ENCODE measurements at places on chromosomes 1 and 21.
A peak's percentile ranks its signal among the peaks of the same experiment; 100 is the strongest.

DNA sequence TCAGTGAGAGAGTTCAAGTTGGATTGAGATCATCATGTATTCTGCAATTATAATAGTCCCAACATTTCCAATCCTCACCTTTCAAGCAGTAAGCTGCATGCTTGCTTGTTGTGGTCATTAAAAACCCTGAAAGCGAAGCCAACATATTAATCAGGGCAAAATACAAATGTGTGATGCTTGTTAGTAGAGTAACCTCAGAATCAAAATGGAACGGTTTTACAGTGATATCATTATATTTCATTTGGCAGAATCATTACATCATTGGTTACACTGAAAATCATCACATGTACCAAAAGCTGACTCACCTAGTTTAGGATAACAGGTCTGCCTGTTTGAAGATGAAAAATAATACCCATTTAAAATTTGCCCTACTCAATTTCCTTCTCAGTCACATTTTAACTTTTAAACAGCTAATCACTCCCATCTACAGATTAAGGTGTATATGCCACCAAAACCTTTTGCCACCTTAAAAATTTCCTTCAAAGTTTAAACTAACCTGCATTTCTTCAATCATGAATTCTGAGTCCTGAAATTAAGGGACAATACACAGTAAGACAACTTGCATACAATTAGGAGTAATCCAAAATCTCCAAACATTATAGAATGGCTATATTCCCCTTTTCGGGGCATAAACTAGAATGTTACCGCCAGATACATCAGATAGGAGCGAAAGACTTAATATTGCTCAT, 3.5 kb downstream of the GAS5 start:
- no peak for DNase-seq

- DNase-seq, result no peak
Measured at GRCh38 chr21:35349376-35350080, 300.4 kb upstream of the RUNX1 start.

DNA sequence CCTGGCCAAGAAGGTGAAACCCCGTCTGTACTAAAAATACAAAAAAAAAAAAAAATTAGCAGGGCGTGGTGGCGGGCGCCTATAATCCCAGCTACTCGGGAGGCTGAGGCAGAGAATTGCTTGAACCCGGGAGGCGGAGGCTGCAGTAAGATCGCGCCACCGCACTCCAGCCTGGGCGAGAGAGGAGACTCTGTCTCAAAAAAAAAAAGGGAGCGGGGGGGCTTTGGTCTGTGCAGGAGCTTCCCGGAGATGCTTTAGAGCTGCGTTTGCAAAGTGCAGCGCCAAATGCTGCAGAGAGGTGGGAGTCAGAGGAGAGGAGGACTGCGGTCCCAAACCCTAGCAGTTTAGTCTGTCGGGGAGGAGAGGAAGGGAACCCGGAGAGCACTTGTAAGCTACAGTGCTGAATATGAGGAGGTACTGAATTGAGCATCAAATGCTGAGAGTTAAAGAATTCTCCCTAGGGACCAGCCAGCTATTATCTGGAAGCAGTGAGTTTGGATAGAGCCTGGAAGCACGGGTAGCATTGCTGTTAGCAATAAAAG, 569 bp downstream of the FALEC start:
- DNase-seq, result peak; percentile 42

GRCh38 chr1:57222801-57223200, 201.1 kb downstream of the DAB1 start:
- DNase-seq, result no peak

DNA sequence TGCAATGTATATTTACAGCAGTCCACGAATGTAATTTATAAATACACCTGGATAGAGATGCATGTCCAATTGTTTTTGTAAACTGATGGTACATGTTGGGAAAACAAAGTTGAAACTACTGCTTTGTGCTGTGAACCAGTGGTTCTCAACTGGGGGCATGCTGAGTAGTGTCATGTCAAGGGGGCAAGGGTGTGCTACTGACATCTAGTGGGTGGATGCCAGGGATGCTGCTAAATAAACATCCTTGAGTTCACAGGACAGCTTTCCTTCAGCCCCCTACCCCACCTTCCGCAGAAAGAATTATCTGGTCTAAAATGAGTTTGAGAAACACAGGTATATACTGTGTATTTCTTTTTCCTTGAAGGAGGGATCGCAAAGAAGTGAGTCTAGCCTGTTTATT, 95.9 kb downstream of the RASAL2 start:
- DNase-seq, result no peak

DNA sequence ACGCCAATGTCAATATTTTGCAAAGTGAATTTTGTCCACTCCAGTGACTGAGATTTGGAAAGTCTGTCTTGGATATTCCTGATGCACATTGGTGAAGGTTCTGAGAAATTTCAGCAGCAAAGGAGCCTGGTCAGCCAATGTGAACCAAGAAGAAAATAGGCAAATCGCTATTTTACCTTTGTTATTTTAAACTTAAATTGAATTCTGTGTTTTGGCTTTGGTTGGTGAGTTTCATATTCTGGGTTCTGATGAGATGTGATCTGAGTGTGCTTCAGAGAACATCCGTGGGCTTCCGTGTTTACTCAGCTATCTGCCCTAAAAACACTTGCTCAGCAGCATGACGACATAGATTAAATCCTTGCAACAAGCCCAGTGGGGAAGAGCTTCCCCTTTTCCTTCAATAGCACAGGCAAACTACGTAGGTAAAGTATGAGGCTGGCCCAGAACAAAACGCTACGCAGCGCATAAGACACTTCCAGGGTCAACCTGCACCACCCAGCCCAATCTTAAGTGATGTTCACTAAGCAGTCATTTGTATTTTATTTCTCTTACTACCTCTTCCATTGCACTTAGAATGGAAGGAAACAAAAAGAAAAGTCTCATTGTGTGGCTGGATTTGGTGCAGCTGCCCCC, 176.4 kb upstream of the KAZN start:
- no peak for DNase-seq

DNA sequence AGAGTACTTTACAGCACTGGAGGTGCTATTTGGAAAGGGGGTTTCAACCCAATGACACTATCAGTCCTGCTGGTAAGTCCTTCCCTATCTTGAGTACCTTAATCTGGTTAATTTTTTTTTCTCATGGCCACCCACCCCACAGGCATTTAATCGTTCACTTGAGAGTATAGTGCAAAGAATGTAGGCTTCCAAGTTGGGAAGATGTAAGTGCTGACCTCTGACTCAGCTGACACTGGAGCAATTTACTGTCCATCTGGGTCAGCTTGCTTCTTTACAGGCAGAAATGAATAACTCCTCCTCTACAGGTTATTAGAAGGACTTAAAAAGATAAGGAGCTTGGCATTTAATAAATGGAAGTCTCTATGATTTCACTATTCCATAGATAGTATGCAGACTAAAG, 89.6 kb downstream of the AK5 start:
- no peak for DNase-seq

- peak; percentile 18 for DNase-seq
Measured at GRCh38 chr1:227437495-227438008, 119.3 kb upstream of the CDC42BPA start.

GRCh38 chr1:28417441-28417922, 47.9 kb downstream of the PHACTR4 start:
- DNase-seq, result no peak

DNA sequence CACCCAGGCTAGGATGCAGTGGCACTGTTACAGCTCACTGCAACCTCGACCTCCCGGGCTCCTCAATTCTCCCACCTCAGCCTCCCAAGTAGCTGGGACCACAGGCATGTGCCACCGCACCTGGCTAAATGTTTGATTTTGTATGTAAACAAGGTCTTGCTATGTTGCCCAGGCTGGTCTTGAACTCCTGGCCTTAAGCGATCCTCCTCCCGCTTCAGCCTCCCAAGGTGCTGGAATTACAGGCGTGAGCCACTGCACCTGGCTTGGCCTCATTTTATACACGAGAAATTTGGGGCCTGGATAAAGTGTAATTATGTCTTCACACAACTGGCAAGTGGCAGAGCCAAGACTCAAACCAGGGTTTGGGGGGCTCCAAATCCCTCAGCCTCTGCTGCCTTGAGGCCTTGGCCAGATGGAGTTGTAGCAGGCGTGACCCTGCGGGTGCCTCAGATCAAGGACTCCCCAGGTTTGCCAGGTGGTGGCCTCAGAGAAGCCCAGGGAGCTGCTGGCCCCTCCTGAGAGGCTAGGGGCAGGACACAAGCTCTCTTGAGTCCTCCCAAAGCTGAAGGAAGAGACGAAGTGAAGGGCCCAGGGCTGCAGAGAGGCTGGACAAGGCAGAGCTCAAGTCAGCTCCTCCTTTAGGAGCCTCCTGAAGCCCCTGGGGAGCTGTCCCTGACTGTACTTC, 61.7 kb downstream of the MDM4 start:
- no peak for DNase-seq

DNA sequence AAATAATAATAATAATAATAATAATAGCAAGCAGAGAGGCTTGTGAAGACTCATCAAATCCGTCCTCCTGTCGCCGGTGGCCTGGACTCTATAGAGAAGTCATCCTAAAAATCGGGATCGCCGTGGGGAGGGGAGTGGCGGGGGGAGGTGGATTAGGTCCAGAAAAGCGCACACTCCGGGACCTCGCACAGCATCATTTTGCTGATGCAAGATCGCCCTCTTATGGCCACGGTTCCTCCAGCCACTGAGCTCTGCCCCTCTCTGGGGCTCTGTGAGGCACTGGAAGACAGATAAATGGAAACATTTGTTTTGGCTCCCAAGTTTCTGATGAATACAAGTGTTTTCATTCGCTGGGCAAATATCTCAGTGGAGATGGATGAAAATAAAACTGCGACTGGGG, 612.0 kb downstream of the MATN1 start:
- DNase-seq, result no peak

DNA sequence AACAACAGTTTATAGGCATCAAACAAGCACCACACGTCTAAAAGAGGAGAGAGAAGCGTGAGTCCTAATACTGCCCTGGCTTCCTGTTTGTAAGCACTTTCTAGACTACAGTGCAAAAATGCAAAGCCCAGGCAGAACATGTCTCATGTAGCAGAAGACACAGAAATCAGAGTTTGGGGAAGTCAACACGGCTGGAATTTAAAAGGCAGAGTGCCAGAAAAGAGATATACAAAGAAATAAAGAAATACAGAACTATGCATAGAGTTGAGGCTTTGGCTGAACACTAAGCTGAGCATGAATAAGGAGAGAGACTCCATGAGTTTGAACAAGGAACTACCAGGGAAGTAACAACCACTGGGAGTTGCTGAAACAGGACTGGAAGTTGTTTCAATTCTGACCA, 566.6 kb upstream of the NR5A2 start:
- DNase-seq, result peak; percentile 12

GRCh38 chr1:70084314-70084915, 121.0 kb downstream of the LRRC40 start:
- no peak for DNase-seq

GRCh38 chr1:109845658-109846057, 65.0 kb upstream of the CSF1 start:
- no peak for DNase-seq

GRCh38 chr1:40594187-40594531, 62.7 kb downstream of the ZNF684 start:
- no peak for DNase-seq

DNA sequence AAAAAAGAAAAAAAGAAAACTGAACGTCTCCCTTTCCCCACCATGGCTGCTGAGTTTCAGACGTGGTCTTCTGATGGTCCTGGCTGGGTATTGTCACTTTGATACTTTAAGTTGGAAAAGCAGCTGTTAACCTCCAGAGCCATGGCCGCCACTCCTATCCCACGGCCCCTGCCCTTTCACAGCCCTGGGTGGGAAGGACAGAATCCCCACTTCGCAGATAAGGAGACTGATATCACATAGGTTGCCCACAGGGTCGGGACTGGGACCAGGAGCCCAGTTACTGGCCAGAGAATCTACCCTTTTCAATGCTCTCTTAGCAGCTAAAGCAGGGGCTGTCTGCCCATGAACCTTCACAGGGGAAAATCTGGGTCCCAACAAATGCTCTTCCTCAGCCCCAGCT, 16.8 kb downstream of the BMP8A start:
- DNase-seq, result no peak

GRCh38 chr1:41915786-41916571, 2.7 kb downstream of the HIVEP3 start:
- DNase-seq, result no peak

DNA sequence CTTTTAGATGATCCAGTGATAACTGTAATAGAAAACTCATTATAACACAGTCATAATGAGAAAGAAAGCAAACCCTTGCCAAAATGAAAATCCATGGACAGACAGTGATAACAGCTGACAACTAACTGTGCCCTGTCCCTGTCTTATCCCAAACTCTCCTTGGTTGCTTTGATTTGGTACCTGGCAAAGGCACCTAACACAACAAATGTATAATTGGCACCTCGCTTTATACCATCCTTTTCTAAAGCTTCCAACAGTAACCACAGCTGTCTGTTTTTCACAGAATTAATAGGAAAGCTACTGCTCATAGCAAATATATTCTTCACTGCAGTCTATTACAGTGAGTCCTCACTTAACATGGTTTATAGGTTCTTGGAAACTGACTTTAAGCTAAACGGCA, 118.4 kb upstream of the KRTAP19-8 start:
- no peak for DNase-seq

DNA sequence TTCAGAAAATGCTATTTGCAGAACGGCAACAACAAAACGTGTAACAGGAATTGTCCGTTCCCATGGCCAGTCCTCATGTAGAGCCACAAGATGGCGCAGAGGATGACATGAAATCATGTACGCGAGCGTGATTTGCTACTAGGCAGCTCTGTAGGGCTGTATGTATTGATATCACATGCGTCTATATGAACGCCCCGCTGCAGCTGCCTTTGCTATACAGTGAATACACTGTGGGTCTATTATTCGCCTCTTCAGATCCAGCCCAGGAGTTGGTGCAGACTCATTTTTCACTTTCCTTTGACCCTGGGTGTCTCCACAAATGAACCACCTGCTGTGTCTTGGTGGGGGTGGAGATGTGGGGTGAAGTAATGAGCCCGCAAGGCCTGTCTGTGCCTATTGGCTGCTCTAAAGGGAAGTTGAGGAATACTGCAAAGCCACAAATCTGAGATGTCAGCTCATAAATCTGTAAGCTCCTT, 361.5 kb downstream of the KIF26B start:
- DNase-seq, result no peak

- DNase-seq, result no peak
Measured at GRCh38 chr1:216710055-216710454, 13.2 kb downstream of the ESRRG start.

DNA sequence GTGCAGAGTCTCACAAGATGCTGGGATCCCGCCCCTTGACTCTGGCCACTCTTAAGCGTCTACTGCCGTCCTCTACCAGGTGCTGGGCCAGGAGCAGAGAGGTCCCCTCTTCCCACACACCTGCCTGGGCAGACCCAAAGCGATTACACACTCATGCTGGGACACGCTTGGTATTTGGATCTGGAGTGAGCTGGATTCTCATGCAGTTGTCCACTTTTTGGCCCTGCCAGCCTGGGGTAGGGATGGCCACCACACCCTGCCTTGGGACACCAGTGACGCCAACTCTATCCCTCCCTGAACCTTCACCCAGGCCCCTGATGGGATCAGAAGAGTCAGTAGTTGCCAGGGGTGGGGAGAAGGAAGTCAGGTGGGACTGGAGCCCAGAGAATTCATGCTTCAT, 28.6 kb downstream of the ITPKB start:
- DNase-seq, result no peak

- DNase-seq, result no peak
Measured at GRCh38 chr1:158400871-158401270, 1.6 kb upstream of the OR10T2 start.

- no peak for DNase-seq
Measured at GRCh38 chr21:41537356-41537755, 29.4 kb upstream of the TMPRSS2 start.
